NCI-H1048 (cell line): ENCODE measurements at places on chromosomes 12 and 14.

DNA sequence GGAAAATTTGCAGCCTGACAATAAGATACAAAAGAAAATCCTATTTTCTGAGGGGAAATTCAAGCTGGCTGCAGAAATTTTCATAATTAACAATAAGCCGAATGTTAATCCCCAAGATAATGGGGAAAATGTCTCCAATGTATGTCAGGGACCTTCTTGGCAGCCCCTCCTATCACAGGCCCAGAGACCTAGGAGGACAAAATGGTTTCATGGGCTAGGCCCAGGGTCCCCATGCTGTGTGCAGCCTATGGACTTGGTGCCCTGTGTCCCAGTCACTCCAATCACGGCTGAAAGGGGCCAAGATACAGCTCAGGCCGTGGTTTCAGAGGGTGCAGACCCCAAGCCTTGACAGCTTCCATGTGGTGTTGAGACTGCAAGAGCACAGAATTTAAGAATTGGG lies 11.2 kb downstream of the C12orf50 start:
- DNase-seq: no peak

GRCh38 chr12:3658327-3659163 lies 94.4 kb downstream of the CRACR2A start:
- no peak for DNase-seq

GRCh38 chr14:35814371-35815005 lies 5.4 kb upstream of the RALGAPA1 start:
- peak; percentile 19 for DNase-seq

- DNase-seq: no peak
These were observed 1590.5 kb upstream of the TMEM132C start for GRCh38 chr12:126676434-126676833.

- DNase-seq: no peak
These were observed 151.0 kb upstream of the ARHGAP5 start for GRCh38 chr14:31926123-31926522.

DNA sequence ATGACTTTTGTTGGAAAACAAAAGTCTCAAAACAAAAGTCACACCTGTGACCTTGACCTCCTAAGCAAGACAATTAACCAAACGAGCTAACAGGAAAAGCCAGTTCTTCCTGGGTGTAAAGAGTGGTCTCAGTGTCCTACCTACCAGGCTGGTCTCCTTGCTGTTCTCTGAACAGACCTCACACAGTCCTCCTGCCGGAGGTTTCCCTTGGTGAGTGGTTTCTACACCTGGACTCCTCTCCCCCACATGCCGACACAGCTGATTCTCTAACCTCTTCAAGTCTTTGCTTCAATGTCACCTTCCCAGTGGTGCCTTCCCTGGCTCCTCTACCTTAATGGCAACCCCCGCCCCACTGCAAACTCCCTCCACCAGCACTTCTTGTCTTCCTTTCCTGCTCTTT lies 238.6 kb downstream of the ZFP36L1 start:
- DNase-seq: no peak

- DNase-seq: peak; percentile 4
These were observed 121.7 kb downstream of the PPM1H start for GRCh38 chr12:62813031-62813829.

GRCh38 chr12:12736759-12737676 lies 19.9 kb downstream of the CDKN1B start:
- no peak for DNase-seq

DNA sequence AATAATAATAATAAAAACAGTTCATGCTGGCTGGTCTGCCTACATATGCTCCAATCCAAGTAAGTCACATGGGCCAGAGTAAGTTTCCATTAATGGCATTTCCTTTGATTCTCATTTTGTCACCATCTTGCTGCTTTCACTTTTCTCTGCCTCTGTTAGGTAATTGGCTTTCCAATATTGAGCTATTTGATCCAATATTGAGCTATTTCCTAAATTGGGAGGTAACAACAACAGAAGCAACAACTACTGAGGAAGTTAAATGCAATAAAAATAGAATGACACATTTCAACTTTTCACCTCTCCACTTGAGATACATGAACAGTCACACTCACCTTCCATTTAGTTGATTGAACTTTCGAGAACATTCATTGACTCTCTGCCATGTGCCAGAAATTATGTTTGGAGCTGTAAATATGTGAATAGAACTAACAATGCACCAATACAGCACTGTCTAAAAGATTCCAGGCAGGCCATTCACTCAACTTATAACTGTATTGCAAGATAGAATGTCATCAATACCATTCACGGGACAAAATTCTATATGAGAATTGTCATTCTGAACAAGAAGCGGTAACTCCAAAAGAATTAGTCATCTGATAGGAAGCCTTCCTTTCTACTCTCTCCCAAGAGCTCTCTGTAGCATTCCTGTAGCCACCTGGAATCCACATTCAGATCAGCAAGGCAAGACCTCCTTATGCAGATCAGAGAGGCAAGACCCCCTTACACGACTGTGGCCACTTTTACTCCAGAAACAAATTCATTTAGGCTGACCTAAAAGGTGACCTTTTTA lies 136.4 kb downstream of the PHLDA1 start:
- no peak for DNase-seq

- DNase-seq: no peak
These were observed 264.9 kb downstream of the LRIG3 start for GRCh38 chr12:58655375-58655774.
